ENCODE measurements at places on chromosomes 4 and X. TPM values are rescaled to one million over a fixed set of nuclear protein-coding genes. Genes with fewer than 3 reads are reported as not detected.

The HCCS gene
- total RNA-seq, result 19.5 TPM

The LPAR4 gene
- total RNA-seq, result 0.18 TPM

The CYLC1 gene
- not detected for total RNA-seq

The SPANXA1 gene
- not detected for total RNA-seq

- no peak for DNase-seq
- no peak overlapping the region for H3K27ac ChIP-seq
- H3K4me3 ChIP-seq, result no peak overlapping the region
Measured at GRCh38 chr4:112410364-112410763, 105.6 kb downstream of the NEUROG2 start.

DNA sequence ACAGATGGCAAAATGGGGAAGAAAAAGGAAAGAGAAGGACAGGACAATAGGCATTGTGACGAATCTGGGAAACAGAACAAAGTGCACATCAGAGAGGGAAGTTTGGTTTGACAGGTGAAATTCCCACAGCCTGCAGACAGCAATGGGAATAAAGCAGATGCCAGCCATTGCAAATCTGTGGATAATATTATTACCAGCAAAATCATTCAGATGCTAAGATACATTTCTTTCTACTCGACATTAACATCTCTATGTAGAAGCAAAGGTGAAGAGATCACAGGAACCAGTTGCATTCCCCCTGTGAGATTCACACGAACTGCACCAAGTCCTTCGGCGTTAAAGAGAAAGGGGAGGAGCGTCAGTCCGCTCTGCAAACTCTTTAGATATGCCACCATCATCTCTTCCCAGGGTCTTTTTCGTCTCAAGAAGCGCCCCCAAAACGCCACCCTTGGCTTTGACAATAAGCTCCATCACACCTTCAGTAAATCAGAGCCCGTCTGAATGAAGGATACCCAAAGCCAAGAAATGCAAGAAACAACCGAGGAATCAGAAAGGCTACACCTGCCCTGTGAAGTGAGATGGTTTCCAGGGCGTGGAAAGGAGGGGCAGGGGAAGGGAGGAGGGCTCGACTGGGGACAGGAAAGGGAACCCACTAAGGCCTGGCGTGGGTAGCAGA, 1.9 kb downstream of the NEUROG2 start:
- peaks cover 57% of the 10 kb centered on the region for H3K4me1 ChIP-seq
- H3K27ac ChIP-seq, result no peak overlapping the region
- no peak overlapping the region for H3K4me3 ChIP-seq
- no peak for DNase-seq
- H3K36me3 ChIP-seq, result no peaks in the 10 kb centered on the region
- H3K27me3 ChIP-seq, result peaks cover 99% of the 10 kb centered on the region

GRCh38 chr4:1695913-1696312, 11.8 kb upstream of the FAM53A start:
- no peak overlapping the region for H3K4me3 ChIP-seq
- peak; percentile 13 for DNase-seq
- peaks cover 6% of the 10 kb centered on the region for H3K4me1 ChIP-seq

GRCh38 chr4:39976945-39977488, 694 bp downstream of the PDS5A start:
- H3K4me3 ChIP-seq, result peak overlapping the region; percentile 81
- H3K4me1 ChIP-seq, result peaks cover 23% of the 10 kb centered on the region
- peak; percentile 62 for DNase-seq
- no peaks in the 10 kb centered on the region for H3K27me3 ChIP-seq
- peak overlapping the region; percentile 93 for H3K27ac ChIP-seq

GRCh38 chrX:24610516-24610915, 36.6 kb downstream of the PCYT1B start:
- no peaks in the 10 kb centered on the region for H3K36me3 ChIP-seq
- H3K27ac ChIP-seq, result no peak overlapping the region
- H3K4me1 ChIP-seq, result no peaks in the 10 kb centered on the region
- no peaks in the 10 kb centered on the region for H3K27me3 ChIP-seq

GRCh38 chr4:163744861-163745260, 250.4 kb downstream of the TMA16 start:
- H3K36me3 ChIP-seq, result no peaks in the 10 kb centered on the region
- H3K27ac ChIP-seq, result no peak overlapping the region
- no peak overlapping the region for H3K4me3 ChIP-seq
- H3K27me3 ChIP-seq, result no peaks in the 10 kb centered on the region
- no peaks in the 10 kb centered on the region for H3K4me1 ChIP-seq
- DNase-seq, result no peak

DNA sequence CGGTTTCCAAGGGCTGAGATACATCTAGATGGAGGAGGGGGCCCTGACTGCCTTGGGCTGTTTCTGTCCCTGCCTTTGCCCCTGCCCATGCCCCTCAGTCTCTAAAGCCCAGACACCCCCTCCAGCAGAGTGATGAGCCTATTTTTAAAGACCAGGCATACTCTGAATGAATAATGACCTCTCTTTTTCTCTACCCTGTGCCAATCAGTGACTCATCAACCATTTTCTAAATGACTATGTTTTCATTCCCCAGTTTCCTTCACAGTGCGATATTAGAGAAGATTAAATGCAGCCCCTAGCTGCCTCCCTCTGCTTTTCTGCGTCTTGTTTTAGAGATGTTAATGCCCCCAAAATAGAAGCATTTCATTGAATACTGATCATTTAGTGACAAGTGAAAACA, 15.5 kb upstream of the NHS start:
- H3K27me3 ChIP-seq, result no peaks in the 10 kb centered on the region
- no peaks in the 10 kb centered on the region for H3K36me3 ChIP-seq
- H3K27ac ChIP-seq, result no peak overlapping the region
- no peaks in the 10 kb centered on the region for H3K4me1 ChIP-seq

All from lower lobe of right lung (tissue), 2 donors.